ENCODE measurements at places on chromosomes 7 and 10.

DNA sequence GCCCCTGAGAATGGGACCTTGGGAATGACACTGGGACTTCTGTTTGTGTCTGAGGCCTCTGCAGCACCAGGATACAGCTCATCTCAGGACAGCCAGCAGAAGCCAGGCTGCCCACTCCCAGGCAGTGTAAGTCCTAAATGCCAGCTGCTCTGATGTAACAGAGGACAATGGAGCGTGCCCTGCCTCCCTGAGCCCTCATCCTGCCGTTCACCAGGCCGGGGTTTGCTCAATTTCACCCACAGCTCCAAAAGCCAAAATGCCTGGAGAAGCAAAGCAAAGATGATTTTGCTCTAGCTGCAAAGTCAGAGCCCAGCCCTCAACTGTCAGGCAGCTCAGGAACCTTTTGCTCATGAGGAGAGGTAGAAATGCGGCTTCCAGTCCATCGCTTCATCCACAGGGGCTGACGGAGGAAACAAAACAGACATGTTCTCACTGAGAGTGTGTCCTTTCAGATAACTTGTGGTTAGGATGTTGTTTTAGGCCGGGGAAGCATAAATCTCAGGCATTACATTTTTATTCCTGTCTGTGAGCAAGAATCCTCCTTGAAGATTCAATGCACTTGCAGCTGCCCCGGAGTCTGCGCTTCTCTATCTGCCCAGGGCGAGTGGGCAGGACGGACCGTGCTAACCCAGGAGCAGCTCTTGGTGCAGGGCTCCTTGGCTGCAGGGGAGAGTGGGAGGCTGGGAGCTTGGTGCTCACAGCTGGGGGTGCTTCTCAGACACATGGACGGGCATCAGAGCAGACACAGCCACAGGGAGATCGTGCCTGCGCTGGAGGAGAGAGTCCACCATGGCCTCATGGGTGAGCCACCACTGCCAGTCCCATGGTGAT lies 83.2 kb upstream of the CHST15 start:
- DNase-seq = no peak

DNA sequence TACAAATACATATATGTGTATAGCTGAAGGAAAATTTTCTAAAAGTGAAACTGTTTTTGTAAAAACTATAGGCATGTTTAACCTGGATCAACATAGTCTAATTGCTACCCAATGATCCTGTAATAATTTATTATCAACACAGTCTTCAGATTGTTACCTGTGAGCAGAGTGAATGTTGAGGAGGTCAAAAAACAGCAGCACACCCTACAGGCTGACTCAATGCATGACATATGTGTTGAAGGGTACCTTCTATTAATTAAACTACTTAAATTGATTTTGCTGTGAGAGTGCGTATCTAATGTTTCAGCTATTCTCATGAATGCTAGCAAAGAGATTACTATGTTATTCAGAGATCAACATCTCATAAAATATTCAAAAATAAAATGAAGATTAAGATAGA lies 411.4 kb downstream of the TNS3 start:
- DNase-seq = no peak

- no peak for DNase-seq
Measured at GRCh38 chr7:114021135-114021534, 102.3 kb upstream of the PPP1R3A start.

GRCh38 chr7:132244903-132245480 lies 331.3 kb downstream of the PLXNA4 start:
- no peak for DNase-seq

GRCh38 chr10:100446130-100446761 lies 16.6 kb upstream of the WNT8B start:
- peak; percentile 32 for DNase-seq
